ENCODE measurements at places on chromosomes 13 and 19.

- no peaks in the 10 kb centered on the region for H3K27me3 ChIP-seq
- H3K4me1 ChIP-seq: no peaks in the 10 kb centered on the region
- no peak overlapping the region for H3K4me3 ChIP-seq
- peak; percentile 92 for DNase-seq
Observed at GRCh38 chr13:50208826-50209335, 193.6 kb downstream of the KCNRG start.

GRCh38 chr19:46990991-46991676 is 28.5 kb upstream of the NPAS1 start:
- H3K27ac ChIP-seq: peak overlapping the region; percentile 69
- H3K27me3 ChIP-seq: no peaks in the 10 kb centered on the region
- DNase-seq: peak; percentile 92
- H3K36me3 ChIP-seq: peaks cover 5% of the 10 kb centered on the region
- peaks cover 3% of the 10 kb centered on the region for H3K4me1 ChIP-seq
- H3K4me3 ChIP-seq: no peak overlapping the region

- peaks cover 43% of the 10 kb centered on the region for H3K36me3 ChIP-seq
- no peaks in the 10 kb centered on the region for H3K4me1 ChIP-seq
Observed at GRCh38 chr19:47752440-47753211, 7.3 kb downstream of the NOP53 start.

DNA sequence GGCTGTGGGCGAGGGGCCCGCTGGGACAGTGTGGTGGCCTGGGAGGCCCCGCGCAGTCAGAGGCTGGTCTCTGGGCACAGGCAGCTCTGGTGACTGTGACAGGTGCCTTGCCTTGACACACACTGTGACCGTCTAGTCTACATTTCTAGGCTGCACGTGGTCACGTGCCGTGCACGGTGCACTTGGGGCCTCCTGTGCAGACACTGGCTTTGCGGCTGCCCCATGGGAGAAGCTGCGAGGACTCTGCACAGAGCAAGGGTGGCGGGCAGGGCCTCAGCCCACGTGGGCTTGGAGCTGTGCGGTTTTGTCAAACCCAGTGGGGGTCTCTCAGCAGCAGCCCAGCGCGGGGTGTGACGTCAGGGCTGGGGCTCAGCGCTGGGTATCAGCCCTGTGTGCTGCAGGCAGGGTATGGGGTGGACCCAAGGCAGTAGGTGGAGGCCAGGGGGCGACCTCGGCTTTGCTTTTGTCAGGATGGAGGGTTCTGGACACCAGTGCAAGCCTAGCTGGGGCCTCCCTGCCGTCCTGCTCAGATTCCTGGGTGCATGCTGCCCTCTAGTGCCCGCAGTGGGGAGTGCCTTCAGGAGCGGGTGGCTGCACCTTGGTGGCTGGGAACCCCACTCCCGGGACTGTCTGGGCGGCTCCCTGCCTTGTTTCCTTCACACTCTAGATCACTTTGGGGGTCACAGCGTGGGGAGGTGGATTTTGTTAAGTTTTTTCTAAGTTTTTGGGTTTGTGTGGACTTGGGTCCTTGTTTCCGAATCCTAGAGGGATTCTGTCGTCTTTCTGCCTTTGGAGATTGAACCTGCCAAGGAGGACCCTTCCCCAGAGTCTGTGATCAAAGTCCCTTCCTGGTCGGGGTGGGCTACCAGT is 62.6 kb downstream of the KDM4B start:
- peaks cover 18% of the 10 kb centered on the region for H3K4me1 ChIP-seq
- H3K36me3 ChIP-seq: peaks cover 9% of the 10 kb centered on the region
- no peaks in the 10 kb centered on the region for H3K27me3 ChIP-seq
- peak overlapping the region; percentile 72 for H3K27ac ChIP-seq
- H3K4me3 ChIP-seq: no peak overlapping the region

- DNase-seq: peak; percentile 46
- peaks cover 8% of the 10 kb centered on the region for H3K4me1 ChIP-seq
- peaks cover 39% of the 10 kb centered on the region for H3K27me3 ChIP-seq
- H3K36me3 ChIP-seq: no peaks in the 10 kb centered on the region
- H3K4me3 ChIP-seq: peak overlapping the region; percentile 74
- peak overlapping the region; percentile 61 for H3K27ac ChIP-seq
Observed at GRCh38 chr19:42325896-42326771, 699 bp downstream of the MEGF8 start.

DNA sequence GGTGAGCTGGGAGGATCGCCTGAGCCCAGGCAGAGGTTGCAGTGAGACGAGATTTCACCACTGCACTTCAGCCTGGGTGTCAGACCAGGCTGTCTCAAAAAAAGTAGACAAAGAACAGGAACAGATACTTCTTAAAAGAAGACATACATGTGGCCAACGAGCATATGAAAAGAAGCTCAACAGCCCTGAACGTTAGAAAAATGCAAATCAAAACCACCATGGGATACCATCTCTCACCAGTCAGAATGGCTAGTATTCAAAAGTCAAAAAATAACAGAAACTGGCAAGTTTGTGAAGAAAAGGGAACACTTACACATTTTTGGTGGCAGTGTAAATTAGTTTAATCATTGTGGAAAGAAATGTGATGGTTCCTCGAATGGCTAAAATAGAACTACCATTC is 3.0 kb upstream of the LGALS14 start:
- H3K4me1 ChIP-seq: no peaks in the 10 kb centered on the region
- no peak overlapping the region for H3K27ac ChIP-seq
- no peaks in the 10 kb centered on the region for H3K36me3 ChIP-seq
- DNase-seq: no peak
- no peak overlapping the region for H3K4me3 ChIP-seq

GRCh38 chr13:52811841-52812240 is 36.6 kb downstream of the PCDH8 start:
- no peak for DNase-seq
- no peaks in the 10 kb centered on the region for H3K36me3 ChIP-seq
- no peaks in the 10 kb centered on the region for H3K4me1 ChIP-seq
- H3K4me3 ChIP-seq: no peak overlapping the region
- no peak overlapping the region for H3K27ac ChIP-seq

GRCh38 chr13:39897636-39898035 is 242.2 kb downstream of the COG6 start:
- no peak overlapping the region for H3K27ac ChIP-seq
- H3K4me3 ChIP-seq: no peak overlapping the region
- H3K36me3 ChIP-seq: no peaks in the 10 kb centered on the region
- H3K27me3 ChIP-seq: no peaks in the 10 kb centered on the region
- H3K4me1 ChIP-seq: peaks cover 14% of the 10 kb centered on the region
- peak; percentile 67 for DNase-seq

- no peak for DNase-seq
- peaks cover 24% of the 10 kb centered on the region for H3K4me1 ChIP-seq
- H3K36me3 ChIP-seq: no peaks in the 10 kb centered on the region
- H3K27me3 ChIP-seq: no peaks in the 10 kb centered on the region
- H3K27ac ChIP-seq: no peak overlapping the region
Observed at GRCh38 chr13:29846475-29847256, 3.8 kb downstream of the UBL3 start.

DNA sequence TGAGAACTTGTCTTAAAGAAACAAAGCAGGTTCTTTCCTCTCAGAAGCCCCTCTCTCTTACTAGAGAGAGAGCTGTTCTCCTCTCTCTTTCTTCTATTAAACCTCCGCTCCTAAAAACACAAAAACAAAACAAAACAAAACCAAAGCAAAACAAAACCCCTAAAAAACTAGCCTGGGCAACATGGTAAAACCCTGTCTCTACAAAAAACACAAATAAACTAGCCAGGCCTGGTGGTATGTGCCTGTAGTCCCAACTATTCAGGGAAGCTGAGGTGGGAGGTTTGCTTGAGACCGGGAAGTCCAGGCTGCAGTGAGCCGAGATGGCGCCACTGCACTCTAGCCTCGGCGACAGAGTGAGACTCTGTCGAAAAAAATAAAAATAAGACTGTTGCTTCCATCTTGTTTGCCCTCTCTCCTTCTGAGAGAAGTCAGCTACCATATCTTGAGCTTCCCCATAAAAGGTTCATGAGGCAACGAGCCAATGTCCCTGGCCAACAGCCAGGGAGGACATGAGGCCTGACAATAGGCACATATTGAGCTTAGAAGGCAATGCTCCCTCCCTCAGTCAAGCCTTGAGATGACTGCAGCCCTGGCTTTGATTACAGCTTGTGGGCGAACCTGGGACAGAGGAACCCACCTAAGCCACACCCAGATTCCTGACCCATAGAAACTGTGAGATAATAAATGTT is 17.5 kb upstream of the FLT3 start:
- H3K27me3 ChIP-seq: no peaks in the 10 kb centered on the region
- H3K27ac ChIP-seq: no peak overlapping the region
- H3K36me3 ChIP-seq: no peaks in the 10 kb centered on the region
- no peak overlapping the region for H3K4me3 ChIP-seq
- DNase-seq: peak; percentile 69

DNA sequence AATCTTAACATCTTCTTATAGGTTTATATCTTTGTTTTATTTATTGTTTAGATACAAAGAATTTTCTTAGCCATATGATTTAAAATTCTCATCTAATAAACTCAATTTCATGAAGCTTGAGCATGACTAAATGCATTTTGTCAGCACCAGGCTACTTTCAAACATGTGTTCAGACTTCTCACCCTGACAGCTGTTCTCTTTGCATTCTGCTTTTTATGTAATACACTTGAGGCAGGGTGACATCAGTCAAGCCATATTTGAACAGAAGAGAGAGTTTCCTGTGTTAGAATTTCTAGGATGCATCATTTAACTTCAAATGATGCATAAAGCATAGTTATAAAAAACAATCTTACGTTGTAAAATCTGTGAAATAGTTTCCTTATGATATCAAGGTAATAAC is 1295.1 kb upstream of the PCDH20 start:
- no peak overlapping the region for H3K4me3 ChIP-seq
- H3K27ac ChIP-seq: no peak overlapping the region
- H3K36me3 ChIP-seq: no peaks in the 10 kb centered on the region
- H3K4me1 ChIP-seq: no peaks in the 10 kb centered on the region

- no peak overlapping the region for H3K4me3 ChIP-seq
- H3K27ac ChIP-seq: no peak overlapping the region
- H3K4me1 ChIP-seq: no peaks in the 10 kb centered on the region
- DNase-seq: peak; percentile 81
Observed at GRCh38 chr19:15091918-15092753, 10.1 kb downstream of the OR1I1 start.

GRCh38 chr19:12881172-12881808 is at the start of gene DNASE2:
Gene DNASE2, minus strand, starts transcription at chr19:12881449. Its CDS starts 74 bp downstream, at chr19:12881375.
- DNase-seq: peak; percentile 96
- peak within 1 kb of the TSS; percentile 47 for H3K4me3 ChIP-seq
- H3K27ac ChIP-seq: peak within 1 kb of the TSS; percentile 81
- H3K27me3 ChIP-seq: no peaks in the 10 kb centered on the region
- no peaks in the 10 kb centered on the region for H3K36me3 ChIP-seq
- H3K4me1 ChIP-seq: no peaks in the 10 kb centered on the region

GRCh38 chr13:50119591-50119990 is 104.3 kb downstream of the KCNRG start:
- H3K27me3 ChIP-seq: peaks cover 29% of the 10 kb centered on the region
- peak; percentile 19 for DNase-seq
- H3K4me3 ChIP-seq: no peak overlapping the region
- no peaks in the 10 kb centered on the region for H3K36me3 ChIP-seq
- no peak overlapping the region for H3K27ac ChIP-seq

- no peaks in the 10 kb centered on the region for H3K36me3 ChIP-seq
- H3K4me3 ChIP-seq: no peak overlapping the region
- H3K27ac ChIP-seq: no peak overlapping the region
- H3K4me1 ChIP-seq: no peaks in the 10 kb centered on the region
- no peaks in the 10 kb centered on the region for H3K27me3 ChIP-seq
- DNase-seq: no peak
Observed at GRCh38 chr13:78976696-78977095, 317.7 kb upstream of the OBI1 start.

DNA sequence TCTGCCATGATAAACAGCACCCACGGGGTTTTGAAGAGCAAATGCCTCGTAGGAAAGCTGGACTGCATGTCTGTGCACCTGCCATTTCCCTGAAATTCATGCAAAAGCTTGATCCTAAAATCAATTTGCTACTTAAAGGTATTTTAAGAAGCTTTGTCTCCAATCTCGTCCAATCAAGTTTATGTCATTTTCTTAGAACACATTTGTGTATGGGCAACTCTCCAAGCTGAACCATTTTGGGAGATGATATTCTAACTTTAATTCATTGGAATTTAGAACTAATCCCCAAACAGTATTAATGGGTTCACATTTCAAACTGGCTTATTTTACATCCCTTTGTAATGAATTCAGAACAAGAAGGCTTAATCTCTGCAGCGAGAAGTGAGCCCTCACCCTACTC is 822 bp downstream of the ADPRHL1 start:
- DNase-seq: no peak
- peak overlapping the region; percentile 96 for H3K27ac ChIP-seq
- peak overlapping the region; percentile 4 for H3K4me3 ChIP-seq
- H3K36me3 ChIP-seq: peaks cover 10% of the 10 kb centered on the region
- H3K27me3 ChIP-seq: no peaks in the 10 kb centered on the region

DNA sequence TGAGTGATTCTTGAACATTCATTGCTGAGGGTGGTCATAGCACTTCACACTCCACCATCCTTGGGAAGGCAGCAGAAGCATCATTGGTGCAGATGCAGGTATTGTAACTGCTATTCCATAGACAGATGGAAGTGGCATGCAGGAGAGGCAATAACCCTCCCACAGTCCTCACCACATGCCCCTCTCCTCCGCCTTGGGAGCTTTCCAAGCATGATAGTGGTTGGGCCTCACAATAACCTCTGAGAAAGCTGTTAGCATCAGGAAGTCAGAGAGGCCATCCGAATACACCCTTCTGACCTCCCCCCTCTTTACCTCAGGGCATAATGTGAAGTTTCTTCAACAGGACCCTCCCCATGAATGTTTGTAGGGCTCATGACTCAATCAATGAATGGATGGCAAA is 177.9 kb downstream of the KATNAL1 start:
- H3K36me3 ChIP-seq: no peaks in the 10 kb centered on the region
- no peak overlapping the region for H3K4me3 ChIP-seq
- no peaks in the 10 kb centered on the region for H3K27me3 ChIP-seq
- H3K4me1 ChIP-seq: peaks cover 11% of the 10 kb centered on the region
- no peak overlapping the region for H3K27ac ChIP-seq
